Activated naive CD4-positive, alpha-beta T cell (primary cell): ENCODE measurements at places on chromosomes 16 and 17.

DNA sequence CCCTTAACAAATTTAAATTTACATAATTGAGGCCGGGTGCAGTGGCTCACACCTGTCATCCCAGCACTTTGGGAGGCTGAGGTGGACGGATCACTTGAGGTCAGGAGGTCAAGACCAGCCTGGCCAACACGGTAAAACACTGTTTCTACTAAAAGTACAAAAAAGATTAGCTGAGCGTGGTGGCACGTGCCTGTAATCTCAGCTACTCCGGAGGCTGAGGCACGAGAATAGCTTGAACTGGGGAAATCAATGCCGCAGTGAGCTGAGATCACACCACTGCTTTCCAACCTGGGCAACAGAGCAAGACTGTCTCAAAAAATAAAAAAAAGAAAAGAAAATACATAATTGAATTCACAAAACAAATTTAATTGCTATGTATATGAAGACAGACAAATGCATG, 56.3 kb upstream of the KIFC3 start:
- DNase-seq, result no peak

- no peak for DNase-seq
Observed at GRCh38 chr17:8365143-8365542, 11.4 kb downstream of the KRABD2 start.

DNA sequence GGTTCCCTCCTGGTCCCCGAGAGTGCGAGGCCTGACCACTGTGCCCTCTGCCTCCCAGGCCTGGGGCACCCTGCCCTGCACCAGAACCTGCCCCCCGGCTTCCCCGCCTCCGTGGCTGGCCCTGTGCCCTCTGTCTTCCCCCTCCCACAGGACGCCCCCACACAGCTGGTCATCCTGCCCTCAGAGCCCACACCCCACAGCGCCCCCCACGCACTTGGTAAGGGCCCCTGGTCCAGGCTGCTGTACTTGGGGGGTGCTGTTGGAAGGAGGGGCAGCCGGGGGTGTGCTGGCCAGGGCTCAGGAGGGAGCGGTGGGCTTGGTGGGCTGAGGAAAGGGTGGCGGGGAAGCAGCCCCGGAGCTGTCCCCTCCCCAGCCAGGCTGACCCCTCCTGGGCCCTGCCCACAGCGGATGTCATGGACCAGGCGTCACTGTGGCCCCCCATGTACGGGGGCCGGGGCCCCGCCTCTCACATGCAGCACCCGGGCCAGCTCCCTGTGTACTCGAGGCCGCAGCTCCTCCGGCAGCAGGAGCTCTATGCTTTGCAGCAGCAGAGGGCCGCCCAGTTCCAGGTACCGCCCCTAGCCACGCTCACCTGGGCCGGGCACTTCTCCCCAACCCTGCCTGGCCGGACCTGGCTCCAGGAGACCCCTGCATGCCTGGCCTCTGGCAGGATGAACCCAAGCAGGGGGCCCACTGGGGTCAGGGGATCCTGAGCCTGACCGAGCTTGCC, 49.5 kb downstream of the BAHCC1 start:
- DNase-seq, result no peak

GRCh38 chr16:49809062-49809461, 46.9 kb downstream of the ZNF423 start:
- no peak for DNase-seq

- DNase-seq, result no peak
Observed at GRCh38 chr17:53462393-53462811, 360.3 kb upstream of the KIF2B start.

DNA sequence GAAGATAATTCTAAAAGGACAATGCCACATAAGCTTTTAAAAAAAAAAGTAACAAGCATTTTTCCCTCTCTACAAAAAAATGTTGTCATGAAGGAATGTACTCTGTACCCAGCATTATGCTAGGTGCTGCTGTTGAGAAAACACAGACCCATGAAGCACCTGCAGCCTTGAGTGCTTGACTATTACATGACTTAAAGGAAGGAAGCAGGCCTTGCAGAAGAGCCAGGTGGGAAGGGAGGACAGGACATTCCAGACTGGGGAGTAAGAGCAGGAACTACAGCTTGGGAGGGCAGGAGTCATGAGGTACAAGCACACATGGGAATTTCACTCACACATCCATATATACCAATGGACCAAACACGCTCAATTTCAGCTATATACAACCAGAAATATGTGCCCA, 3.8 kb downstream of the MYO1D start:
- DNase-seq, result no peak

GRCh38 chr16:50195756-50196155, 42.6 kb downstream of the TENT4B start:
- no peak for DNase-seq

DNA sequence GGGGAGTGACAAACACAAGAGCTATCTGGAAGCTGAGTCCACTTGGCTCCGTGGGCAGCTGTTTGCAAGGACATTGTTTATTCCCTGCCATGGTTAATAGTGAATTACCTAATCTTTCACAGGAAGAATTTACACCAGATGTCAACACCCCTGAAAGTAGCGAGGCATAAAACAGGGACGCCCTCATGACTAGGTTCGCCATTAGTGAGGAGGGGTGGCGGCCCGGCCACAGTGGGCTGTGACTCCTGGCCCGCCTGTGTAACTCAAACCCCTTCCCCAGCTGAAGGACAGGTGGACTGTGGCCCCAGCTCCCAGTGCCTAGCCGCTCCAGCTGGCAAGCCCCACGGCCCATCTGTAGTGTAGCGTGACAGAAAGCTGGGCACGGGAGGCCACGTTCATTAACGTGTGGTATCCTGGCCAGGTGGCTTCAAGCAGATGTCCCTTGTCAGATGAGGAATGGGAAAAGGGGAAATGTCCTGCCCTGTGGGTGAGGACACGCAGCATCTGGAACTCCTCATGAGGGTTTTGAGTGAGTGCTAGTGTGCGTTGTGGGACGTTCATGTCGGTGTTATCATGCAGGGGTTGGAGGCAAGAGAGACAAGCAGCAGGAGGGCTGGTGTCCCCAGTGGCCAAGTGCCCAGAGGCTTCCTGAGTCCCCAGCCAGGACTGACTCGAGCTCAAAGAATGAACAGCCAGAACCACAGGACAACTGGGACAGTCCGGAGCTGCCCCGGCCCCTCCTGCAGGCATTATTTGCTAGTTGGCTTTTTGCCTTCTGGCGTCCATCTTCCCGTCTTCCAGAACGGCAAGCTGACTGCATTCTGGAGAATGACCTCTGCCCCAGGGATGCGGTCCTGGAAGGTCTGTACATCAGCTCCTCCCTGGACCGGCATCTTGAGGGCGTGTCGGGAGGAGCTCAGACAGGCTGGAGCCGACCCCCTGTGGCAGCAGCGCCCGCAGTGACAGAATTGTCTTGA, 19.2 kb downstream of the KDM8 start:
- DNase-seq, result no peak
